T-helper 17 cell (primary cell): ENCODE measurements at places on chromosomes 11 and 22.

DNA sequence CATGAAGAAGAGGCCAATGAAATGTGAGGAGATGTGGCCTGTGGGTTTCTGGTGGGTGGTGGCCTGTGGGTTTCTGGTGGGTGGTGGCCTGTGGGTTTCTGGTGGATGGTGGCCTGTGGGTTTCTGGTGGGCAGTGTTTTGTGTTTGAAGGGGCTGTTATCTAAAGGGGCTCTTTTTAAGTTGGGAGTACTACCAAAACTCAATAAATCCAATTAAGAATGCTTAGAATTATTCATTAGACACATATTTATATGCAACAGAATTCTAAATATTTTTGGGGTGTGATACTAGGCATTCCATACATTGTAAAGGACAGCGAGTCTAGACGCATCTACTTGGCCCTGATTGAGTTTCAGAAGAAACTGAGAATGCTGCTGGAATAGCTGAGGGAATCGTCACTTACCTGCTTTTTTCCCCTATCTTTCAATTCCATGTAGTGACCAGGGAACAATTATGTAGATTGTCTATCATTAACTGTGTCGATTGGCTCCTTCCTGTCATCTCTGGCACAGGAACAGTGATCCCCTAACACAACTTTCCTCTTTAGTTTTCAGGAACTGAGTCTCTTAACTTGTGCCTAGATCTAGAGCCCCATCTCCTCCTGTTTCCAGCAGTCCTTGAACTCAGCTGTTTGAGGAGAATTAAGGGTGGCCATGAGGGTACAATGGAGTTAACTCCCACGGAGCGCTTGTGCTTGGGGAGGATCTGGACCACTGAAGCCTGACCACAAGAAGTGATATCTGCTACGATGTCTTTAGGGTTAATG lies 37.3 kb upstream of the TOP3B start:
- no peak for DNase-seq

DNA sequence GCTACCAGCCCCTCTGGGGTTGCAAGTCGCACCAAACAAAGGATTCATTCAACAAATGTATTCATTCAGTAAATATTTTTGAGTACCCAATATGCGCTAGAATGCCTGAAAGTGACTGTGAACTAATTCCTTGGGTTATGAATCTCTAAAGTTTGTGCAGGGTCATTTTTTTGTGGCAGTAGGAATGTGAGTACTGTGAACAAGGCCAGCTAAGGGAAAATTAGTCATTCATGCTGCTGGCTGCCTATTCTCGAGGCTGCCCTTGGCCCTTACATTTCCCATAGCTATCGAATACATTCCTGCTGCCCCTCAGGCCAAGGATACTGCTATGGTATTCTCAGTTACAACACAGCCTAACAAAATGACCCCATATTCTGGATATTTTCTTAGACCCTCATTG lies 141.6 kb downstream of the TRPC6 start:
- no peak for DNase-seq

DNA sequence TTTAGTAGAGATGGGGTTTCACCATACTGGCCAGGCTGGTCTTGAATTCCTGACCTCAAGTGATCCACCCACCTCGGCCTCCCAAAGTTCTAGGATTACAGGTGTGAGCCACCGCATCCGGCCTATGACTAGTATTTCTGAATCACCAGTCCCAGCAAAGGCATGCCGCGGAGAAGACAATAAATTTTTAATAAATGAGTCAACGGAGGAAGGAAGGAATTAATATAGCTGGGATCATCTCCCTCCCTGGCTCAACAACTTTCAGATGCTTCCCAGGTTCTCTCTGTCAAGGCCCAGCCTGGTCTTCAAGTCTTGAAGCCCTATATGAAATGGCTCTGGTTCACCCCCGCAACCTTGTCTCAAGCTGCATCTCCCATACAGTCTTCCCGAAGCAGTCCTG lies 45.7 kb downstream of the CYTH4 start:
- DNase-seq: no peak

DNA sequence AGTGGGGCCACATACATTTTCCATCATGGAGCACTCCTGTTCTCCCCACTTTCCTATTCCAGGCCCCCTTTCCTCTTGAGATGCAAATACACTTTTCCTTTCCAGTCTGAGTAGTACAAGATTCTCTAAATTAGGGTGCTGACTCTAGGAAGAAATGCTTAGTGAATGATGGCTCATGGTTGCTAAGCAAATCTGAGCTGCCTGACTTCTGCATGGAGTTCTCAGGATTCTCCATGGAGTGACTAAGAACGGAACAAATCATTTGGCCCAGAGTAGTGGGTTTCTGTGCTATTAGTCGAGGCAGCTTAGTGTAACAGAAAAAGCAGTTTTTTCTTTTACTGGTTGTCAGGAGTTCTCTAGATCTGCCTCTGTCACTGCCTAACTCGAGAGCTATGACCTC lies 65.4 kb upstream of the NTM start:
- no peak for DNase-seq

DNA sequence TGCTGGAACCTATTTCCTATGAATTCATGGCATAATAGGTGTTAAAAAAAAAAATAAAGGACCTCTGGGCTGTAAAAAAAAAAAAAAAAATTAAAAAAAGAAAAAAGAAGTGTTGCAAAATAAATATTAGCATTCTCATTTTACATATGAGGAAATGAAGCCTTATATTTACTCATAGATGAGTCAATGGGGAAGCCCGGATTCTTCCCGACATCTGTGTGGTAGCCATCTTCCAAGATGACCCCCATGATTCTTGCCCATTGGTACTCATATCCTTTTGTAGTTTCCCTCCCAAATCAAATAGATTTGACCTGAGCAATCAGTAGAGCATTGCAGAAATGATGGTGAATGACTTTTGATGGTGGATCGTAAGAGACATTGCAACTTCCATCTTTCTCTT lies 3.0 kb upstream of the SWAP70 start:
- no peak for DNase-seq

DNA sequence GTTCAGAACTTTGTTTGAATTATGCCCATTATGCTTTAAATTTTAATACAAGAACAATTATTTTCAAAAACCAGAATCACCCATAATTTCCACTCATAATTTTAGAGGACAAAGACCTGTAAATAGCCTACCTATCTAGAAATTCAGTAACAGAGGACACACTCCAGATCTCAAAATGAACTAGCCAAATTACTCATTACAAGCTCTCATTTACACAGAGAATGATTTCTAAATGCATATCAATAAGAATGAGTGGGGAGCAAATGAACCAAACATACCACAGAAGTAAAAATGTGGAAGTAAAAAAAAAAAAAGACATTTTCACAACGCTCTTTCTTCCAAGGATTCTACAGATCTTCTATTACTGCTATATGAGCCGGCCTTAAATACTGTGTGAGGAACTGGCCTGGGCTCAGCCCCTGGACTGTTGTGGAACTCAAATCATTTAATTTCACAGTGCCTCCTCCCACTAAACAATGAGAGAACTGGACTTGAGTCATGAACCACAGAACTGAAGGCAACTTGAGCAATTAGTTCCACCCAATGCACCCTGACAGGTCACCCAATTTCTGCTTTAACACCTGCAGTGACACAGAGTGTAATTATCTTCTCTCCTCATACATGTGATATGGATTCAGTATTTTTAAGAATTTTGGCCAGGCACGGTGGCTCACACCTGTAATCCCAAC lies 8.0 kb downstream of the MRTFA start:
- no peak for DNase-seq

DNA sequence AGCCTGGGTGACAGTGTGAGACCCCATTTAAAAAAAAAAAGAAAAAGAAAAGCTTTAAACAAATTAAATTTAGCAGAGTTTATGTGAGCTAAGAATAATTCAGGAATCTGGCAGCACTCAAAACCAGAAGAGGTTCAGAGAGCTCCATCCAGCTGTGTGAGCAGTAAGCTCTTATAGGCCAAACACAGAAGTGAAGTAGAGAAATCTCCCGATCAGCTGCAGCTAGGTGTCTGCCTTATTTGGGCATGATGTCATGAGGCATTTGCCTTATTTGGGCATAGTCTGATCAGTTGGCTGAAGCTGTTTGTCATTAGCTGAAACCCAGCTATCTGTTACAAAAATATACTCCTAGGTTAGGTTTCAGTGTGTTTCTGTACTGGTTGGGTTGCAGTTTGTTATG lies 8.2 kb downstream of the MS4A15 start:
- no peak for DNase-seq

DNA sequence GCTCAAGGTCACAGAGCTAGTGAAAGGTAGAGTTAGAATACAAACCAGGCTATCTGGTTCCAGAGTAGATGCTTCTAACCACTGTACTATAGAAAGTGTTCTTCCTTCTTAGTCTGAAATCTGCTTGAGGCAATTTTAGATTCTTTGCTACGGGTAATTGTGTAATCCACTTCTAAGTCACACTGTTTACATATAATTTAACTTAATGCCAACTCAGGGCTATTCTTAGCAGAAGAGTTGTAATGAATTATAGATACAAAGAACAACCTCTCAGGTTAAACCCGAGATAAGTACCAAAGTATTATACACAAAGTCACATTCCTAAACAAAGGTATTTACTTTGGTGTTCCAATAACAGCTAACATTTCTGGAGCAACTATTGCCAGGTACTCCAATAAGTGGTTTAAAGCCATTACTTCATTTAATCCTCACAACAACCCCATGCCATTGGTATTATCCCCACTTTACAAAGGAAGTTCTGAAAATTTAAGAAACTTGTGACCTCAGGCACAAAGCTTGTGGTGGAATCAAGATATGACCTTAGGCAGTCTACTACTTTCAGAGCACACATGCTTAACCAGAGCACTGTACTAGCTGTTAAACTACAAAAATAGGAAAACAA lies 31.1 kb upstream of the DDI1 start:
- no peak for DNase-seq
